Stimulated activated CD8-positive, alpha-beta memory T cell treated with anti-CD3 and anti-CD28 coated beads, Interleukin-7, amount 100 ng/mL, for 1 hour (primary cell): ENCODE measurements at places on chromosomes 1 and 21.

- no peak for DNase-seq
Measured at GRCh38 chr1:161196521-161197451, 2.1 kb downstream of the ADAMTS4 start.

DNA sequence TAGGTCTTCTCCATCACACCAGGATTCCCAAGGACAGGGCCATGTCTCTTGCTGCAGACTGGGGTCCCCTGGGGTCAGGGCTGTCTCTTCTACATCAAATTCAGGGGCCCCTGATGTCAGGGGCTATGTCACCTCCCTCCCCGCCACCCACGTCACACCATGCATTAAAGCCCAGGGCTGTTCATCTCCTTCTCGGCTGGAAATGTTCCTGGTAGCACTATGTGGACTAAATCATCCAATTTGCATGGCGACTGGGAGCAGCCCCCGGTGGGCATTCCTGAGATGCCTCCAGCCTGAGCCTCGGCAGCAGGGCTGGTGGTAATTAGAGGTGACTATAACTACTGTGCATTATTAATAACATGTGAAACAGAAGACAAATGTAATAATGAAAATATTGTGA lies 151.7 kb upstream of the HMGB4 start:
- no peak for DNase-seq

DNA sequence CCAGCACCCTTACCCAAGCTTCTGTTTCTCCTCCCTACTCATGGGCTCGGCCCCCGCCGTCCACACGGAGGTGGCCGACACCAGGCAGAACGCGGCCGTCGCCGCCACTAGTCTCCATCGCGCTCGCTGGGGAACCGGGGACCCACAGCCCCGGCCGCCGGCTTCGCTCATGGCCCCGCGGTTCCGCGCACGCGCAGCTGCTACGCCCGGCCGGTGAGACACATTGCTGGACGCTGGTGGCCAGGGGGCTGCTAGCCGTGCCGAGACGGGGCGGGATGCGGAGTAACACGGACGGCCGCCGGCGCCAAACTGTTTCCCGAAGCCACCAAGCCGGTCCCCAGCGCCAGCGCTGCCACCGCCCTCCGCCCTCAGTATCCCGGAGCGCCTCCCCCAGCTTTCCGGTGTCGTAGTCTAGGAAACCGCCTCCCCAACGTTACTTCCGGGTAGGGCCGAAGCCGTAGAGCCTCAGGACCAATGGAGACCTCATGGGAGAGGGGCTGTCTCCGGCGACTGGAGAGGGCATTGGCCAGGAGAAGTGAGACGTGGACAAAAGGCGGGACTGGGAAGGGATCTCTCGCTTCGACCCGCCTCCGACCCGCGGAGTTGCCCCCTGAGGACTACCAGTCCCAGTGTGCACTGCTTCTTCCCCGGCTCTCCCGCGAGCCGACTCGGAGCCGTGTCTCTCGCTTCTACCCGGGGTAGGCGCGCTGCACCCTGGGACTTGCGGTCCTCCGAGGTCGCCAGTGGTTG lies at the start of gene EDEM3:
TSS of gene EDEM3 (minus strand) at position 383 of the 750 bp plus-strand sequence. CDS start at position 171, 212 bp downstream.
- peak; percentile 92 for DNase-seq

DNA sequence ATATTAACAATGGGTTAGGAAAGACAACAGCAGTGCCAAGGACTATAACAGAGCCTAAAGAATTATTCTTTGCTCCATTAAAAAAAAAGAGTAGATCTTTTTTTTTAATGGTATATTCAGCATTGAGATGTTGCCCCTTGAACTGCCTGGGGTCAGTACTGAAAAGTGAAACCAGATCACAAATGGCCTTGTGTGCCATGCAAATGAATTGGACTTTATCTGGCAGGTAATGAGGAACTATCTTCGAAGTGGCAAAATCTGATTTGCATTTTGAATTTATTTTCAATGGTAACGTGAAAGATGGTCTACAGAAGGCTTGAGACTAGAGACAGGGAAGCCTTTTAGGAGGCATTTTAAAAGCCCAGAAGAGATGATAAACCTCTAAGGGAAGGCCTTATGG lies 21.4 kb upstream of the PKN2 start:
- DNase-seq: no peak

DNA sequence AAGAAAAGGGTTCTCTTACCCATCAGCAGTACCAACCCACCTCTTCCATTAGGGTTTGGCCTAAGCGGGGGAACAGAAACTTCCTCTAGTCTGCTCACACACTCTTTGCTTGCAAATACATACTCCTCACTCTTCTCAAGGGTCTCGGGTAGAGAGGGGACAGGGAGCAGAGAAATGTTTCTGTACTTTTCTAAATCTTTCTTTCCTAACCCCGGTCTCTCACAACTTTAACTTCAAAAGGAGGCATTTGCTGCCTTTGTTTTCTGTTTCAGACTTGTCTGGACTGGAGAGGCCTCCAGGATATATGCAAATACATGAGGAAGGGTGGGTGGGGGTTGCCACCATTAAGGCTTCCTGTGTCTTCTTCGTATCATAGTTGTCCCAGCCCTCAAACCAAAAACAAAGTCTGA lies 10.5 kb upstream of the LAX1 start:
- no peak for DNase-seq

GRCh38 chr1:58406301-58407071 lies 140.0 kb downstream of the OMA1 start:
- no peak for DNase-seq

DNA sequence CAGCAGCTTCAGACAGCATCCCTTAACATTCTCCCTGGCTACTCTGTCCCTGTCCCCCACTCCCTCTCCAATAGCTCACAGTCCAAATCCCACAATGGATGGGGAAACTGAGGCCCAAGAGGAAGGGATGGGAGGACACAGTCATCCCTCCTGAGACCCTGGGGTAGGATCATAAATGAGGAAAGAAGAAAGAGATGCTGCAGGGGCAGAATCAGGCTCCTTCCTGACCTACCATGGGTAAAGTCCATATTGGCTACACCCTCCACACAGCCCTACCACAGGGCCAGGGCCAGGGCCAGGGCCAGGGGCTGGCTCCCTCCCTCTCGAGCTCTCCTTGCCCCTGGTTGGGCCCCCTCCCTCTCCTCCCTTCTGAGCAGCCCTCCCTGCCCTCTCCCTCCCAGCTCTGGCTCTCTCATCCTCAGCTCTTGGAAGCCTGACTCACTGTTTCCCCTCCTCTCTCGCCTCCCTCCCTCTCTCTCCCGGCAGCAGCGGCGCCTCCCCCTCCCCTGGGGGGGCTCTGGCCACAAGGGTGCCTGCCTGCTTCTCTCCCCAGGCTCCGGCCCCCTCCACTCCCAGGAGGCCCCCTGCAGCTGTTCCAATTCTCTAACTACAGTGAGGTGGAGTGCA lies 4.9 kb downstream of the AHDC1 start:
- no peak for DNase-seq

DNA sequence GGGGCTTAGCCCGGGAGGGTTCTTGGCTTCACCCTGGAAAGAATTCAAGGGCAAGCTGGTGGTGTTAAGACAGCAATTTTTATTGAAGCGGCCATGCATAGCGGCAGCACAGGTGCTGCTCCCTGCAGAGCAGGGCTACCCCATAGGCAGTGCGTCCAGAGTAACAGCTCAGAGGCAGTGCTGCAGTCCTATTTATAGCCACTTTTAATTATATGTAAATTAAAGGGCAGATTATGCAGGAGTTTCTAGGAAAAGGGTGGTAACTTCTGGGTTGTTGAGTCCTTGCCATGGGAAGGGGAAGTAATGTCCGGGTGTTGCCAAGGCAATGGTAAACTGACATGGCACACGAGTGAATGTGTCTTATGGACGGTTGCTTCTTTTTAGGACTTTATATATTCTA lies 57.0 kb downstream of the VPS26C start:
- DNase-seq: no peak

GRCh38 chr1:228271701-228272251 lies 63.9 kb downstream of the OBSCN start:
- DNase-seq: no peak

- DNase-seq: no peak
Measured at GRCh38 chr1:67201891-67202290, 35.6 kb downstream of the IL23R start.

- DNase-seq: no peak
Measured at GRCh38 chr1:160818207-160818937, 22.4 kb downstream of the LY9 start.

- no peak for DNase-seq
Measured at GRCh38 chr21:30874526-30874925, 6.9 kb downstream of the KRTAP11-1 start.

DNA sequence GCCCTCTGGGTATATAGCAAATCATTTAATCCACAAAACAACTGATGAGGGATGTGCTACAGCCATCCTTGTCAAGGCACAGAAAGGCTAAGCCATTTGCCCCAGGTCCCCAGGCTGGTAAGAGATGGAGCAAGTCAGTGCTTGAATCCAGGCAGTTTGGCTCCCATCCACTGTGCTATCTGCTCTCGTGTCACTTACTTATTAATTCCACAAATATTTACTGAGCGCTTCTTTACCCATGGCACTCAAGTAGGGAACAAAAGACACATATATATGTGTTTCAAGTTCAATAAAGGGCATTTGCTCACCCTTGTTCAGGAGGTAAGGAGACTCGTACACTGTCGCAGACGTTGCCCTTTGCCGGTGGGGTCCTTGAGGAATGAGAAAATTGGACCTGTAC lies 38.6 kb upstream of the MPZL1 start:
- DNase-seq: no peak

GRCh38 chr1:75672528-75673393 lies 51.7 kb upstream of the ACADM start:
- DNase-seq: no peak

DNA sequence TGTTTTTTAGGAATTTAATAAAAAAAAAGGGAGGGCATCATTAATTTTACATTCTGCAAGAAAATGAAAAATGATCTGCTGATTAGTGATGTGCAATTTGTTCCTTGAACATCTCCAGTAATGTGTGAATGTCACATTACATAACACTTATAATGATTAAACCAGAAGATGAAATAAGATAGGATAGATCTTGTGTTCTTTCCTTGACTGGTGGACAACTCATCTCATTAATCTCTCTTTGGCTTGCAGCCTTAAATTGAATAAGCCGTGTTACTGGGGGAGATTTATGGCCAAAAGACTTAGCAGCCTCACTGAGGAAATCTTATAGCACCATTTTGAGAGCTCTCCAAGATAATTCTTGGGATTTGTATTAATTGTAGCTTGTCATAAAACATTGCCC lies 217.2 kb downstream of the ST6GALNAC3 start:
- DNase-seq: no peak

- no peak for DNase-seq
Measured at GRCh38 chr1:236067854-236068454, 3.1 kb upstream of the NID1 start.

DNA sequence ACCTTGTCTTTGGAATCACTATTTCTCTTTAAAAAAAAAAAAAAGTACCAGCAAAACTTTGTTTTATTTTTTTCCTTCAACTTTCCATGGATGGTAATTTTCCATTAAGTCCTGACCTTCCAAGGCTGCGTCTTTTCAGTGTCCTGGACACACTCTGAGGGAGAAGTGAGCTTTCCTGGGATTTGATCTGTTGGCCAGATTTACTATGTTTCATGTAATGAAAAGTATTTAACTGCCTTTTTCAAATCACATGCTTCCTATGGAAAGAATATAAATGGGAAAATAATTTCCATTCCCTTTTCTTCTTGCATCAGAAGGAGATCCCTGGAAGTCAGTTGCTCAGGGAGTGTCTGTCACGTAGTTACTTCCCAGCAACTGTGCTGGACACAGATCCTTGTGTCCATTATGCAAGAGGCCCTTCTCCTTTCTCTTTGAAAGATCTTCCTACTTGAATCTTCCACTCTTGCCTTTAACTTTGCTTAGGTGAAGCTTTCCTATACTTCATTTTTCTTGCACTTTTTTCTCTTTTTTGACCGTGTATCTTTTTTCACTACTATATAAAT lies 59.3 kb downstream of the CENPF start:
- no peak for DNase-seq

DNA sequence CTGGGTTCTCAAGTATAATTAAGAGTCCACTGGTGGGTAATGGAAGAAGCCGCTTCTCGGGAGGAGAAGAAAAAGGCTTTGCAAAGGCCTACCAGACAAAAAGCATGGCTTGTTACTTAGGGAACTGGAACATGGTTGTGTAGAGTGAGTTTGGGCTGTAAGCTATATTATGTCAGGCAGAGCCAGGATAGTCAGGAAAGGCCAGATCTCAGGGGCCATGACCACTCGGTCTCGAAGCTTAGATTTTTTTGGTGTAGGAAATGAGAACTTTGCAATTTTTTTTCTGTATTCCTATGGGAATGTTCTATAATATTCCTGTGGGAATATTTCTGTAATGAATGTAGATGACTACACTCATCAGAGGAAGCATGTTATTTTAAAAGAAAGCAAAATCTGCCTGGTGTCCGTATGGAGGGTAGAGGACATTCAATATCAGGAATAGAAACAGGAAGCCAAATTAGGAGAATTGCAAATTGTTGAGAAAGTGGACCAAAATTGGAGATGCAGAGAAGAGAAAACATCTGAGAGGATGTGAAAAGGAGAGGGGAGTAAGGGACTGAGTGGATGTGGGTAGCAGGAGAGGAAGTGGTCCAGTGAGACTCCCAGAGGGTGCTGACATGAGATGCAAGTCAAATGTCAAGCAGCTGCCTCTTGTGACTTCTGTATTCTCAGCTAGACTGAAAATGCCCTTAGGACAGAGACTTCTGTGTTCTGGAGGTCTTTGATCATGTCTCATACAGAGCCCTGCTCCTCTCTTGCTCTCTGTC lies 45.2 kb upstream of the HAO2 start:
- DNase-seq: no peak

DNA sequence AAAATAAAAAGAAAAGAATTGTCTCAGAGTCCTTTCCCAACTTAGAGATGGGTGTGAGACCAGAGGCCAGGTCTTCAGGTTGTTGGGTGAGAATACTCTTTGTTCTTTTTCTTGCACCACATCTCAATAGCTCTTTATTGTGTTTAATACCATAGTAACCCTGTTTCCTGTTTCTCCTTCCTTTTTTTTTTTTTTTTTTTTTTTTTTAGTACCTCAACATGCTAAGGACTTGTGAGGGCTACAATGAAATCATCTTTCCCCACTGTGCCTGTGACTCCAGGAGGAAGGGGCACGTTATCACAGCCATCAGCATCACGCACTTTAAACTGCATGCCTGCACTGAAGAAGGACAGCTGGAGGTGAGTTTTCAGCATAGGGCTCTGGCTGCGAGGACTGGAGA lies 24.4 kb downstream of the CELF3 start:
- no peak for DNase-seq

- no peak for DNase-seq
Measured at GRCh38 chr21:39406065-39406464, 39.5 kb downstream of the LCA5L start.

DNA sequence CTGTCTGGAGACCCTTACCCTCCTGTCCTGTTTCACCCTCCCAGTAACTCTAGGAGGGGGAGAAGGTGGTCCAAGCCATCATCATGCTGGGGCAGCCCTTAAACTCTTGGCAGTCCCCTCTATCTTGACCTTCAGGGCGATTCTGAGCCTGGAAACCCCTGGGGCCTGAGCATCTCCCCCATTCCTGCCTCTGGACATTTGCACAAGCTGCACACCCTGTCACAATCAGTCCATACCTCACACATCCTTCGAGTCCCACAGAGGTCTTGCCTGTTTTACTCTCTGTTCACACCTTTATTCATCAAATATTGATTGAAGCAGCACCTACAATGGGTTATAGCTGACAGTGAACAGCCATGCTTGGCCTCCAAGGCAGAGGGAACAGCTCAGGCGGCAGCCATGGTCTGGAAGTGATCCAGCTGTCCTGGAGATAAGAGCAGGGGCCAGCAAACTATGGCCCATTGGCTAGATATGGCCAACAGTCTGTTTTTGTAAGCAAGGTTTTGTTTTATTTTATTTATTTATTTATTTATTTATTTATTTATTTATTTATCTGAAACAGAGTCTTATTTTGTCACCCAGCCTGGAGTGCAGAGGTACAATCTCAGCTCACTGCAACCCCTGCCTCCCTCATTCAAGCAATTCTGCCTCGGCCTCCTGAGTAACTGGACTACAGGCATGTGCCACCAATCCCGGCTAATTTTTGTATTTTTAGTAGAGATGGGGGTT lies 7.1 kb upstream of the FAM131C start:
- no peak for DNase-seq
